Choroid plexus epithelial cell (primary cell): ENCODE measurements at places on chromosomes 11 and 22.
A peak's percentile ranks its signal among the peaks of the same experiment; 100 is the strongest.

- DNase-seq = no peak
Observed at GRCh38 chr11:114284021-114284420, 12.2 kb upstream of the NNMT start.

DNA sequence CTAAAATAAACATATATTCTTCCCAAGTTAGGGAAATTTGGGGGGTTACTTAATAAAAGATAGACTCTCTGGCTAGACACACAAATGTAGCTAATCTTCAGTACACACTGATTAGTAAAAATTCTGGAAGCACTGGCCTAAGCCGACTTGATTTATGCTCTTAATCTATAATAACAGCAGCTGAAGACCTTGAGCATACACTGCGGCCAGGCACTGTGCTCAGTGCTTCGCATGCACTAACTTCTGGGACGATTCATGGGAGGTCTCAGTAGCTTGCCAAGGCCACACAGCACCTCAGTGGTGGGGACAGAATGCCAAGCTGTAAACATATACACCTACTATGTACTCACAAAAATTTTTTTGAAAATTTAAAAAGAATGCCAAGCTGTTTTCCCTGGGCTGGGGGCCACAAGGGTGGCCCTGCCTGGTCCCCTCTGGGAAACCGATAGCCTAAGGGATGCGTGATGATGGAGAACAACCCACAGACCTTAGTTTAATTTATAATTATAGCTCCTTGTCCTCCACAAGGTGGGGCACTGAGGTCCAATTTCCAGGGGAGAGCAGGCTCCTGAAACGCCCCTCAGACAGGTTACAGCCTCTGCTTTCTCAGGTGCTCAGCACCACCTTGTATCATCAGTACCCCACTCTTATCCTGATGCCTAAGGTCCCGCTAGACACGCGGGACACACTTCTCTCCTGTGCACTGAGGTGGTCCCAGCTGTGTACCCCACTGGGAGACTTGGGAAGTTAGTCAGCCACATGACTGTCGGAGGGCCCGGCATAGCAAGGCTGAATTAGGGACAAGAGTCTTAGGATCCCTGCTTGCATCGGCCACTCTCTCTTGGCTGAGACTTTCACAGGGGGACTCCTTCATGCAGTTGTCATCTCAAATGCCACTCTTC is 20.1 kb downstream of the SERPIND1 start:
- DNase-seq = no peak

GRCh38 chr11:38582151-38582550 is 1984.1 kb upstream of the RAG2 start:
- DNase-seq = peak; percentile 36

- no peak for DNase-seq
Observed at GRCh38 chr22:50323900-50324299, 2.9 kb downstream of the DENND6B start.

GRCh38 chr22:21941921-21942320 is 10.7 kb downstream of the PPM1F start:
- no peak for DNase-seq

- peak; percentile 21 for DNase-seq
Observed at GRCh38 chr11:44763121-44763820, 36.5 kb downstream of the TSPAN18 start.

GRCh38 chr11:111581341-111581740 is 20.9 kb upstream of the SIK2 start:
- DNase-seq = no peak

DNA sequence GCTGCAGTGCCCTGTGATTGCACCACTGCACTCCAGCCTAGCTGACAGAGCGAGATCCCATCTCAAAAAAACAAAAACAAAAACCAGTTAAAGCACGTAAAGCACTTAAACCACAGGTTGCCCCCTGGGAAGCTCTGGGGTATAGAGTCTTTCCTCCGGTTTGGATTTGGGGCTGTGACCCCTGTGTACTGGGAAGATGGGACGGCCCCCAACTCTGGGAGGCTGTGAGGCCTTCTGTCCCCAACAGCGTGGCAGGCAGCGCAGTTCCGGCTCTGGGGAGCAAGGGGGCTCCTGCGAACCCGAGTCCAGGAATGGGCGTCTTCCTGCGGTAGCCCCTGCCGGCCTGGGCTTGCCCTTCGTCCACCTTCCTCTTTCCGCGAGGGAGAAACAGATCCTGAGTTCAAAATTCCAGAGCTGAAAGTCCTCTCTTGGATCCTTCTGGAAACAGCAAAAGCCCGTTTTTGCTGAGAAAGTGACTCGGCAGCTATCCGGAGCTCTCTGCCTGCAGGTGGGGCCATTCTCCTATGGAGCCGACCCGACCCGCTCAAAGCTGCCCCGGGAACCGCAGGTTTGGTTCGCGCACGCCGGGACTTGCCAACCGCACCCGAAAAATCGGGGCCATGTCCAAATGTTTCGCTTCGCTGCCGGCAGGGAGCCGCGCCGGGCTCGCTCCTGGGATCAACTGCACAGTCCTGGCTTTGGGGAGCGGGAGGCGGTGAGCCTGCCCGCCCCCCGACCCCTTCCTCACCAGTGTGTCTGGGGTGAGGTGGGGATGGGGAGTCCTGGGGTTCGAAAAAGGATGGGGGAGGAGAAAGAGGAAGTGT is 36.3 kb upstream of the POLA2 start:
- peak; percentile 74 for DNase-seq

DNA sequence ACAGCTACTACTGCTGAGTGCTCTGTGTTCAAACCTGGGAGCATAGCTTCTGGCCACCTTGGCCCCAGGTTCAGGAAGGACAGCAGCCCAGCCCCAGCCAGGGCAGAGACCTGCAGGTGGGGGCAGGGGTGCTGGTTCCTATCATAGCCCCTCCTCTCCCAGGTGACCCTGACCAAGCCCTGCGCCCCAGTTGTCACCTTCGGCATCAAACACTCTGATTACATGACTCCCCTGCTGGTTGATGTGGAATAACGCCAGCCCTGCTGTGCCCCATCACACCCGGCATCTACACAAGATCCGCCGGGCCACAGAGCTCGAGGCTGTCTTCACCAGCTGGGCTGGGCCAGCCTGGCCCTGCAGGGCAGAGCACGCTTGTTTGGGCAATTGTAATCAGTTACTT is 6.9 kb downstream of the SCGB1C1 start:
- DNase-seq = no peak

- DNase-seq = no peak
Observed at GRCh38 chr11:47437746-47438418, 11.1 kb downstream of the RAPSN start.

DNA sequence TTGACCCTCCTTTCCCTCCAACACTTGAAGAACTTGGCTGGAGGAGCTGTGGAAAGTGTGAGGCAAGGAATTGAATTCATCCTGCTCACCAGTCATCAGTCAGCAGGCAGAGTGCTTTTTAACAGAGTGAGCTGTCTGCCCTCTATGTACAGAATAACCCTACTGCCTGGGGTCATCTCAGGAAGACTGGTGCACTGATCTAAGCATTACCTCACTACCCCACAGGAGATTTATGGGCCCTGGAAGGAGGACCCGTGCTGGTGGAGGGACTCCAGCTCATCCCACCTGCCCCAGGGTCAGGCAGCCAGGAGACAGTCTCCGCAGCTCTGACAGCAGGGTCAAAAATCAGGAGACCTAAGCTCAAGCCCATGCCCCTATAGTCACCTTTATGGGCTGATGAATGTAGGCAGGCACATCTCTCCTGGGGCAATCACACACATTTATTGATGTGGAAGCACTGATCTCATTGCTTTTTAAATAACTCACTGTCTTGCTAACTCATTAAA is 270.8 kb upstream of the SESN3 start:
- no peak for DNase-seq

GRCh38 chr11:10906521-10906920 is 48.7 kb upstream of the ZBED5 start:
- DNase-seq = peak; percentile 61

GRCh38 chr22:40107244-40107643 is 70.5 kb upstream of the TNRC6B start:
- DNase-seq = peak; percentile 22

DNA sequence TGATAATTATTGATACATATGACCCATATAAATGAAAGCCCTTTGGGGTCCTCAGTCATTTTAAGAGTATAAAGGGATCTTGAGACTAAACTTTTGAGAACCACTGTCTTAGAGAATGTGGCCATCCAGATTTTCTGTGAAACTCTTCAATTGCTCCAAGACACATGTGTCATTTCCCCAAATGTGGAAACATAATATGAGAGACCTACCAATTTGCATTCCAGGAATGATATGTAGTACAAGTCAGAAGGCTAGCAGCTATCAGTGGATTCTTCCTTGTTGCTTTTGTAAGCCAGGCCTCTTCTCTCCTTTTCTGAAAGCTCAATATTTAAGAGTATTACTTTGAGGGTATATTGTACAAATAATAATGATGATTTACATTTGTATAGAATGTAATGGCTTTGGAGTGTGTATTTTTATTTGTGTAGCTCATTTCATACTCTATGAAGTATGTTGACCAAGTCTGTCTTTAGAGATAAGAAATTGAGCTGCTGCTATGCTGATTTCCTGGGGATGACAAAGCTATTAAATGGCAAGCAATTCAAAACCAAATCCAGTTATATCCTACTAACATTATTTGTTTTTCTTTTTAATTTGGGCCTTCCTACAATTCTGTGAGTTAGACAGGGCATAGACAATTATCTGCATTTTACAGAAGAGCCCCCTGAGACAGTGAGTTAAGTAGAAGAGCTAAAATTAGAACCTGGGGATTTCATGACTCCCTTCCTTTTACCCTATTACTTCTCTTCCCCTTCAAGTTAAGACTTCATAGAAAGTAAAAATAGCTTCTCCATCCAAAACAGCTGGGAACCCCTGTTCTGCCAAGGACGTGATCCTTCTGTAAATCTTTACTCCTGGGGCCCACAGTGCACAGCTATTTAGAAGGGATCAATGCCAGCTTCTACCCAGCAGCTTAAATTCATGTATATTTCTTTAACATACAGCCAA is 131.9 kb downstream of the WNT11 start:
- DNase-seq = peak; percentile 41

- no peak for DNase-seq
Observed at GRCh38 chr11:44408711-44409470, 99.0 kb upstream of the ALX4 start.

DNA sequence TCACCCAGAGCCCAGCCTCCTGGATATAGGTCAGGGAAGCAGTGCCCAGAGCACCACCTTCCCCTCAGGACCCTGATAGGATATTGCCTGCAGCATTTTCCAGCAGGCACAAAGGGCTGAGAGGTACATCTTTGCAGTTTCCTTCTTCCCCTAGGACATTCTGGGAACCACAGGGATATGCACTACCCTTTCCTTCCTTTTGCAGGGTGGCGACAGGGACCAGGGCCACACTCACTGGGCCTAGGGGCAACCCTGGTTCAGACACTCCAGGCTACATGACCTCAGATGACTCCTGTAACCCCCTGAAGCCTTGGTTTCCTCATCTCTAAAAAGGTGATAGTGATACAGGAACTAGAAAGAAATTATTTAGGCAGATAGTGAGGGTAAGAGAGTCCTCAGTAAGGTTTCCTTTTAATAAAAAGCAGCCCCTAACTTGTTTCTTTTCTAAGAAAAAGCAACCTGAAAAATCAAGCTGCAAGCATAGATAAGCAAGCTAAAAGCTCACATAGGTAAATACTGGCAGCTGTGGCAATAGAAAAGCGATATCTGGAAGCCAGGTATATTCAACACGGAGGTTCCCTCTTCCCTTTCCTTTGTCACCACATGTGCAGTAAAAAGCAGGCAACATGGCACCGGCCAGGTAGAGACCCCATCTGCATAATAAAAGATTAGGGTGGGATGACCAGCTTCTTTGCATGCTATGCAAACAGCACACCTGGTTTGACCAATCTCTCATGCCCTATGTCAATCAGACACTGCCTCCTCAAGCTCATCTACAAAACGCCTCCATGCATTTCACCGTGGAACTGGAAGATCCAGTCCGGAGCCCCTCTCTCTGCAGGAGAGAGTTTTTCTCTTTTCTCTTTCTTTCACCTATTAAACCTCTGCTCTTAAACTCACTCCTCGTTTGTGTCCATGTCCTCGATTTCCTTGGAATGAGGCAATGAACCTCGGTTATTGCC is 13.2 kb upstream of the MRGPRX2 start:
- no peak for DNase-seq

DNA sequence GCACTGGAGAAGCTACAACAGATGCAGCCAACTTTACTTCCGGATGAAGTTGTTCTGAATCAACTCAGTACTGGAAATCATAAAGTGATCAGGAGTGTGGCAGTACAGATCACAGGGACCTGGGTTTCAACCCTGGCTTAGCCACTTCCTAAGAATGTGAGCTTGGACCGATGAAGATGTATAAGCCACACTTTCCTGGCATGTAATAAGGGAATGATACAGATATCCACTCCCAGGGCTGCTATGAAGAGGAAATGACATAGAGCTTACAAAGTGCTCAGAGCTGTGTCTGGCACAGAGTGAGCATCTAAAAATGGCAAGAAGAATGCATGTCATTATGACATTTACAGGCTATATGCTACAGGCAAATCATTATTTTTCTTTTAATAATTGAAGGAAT is 378.7 kb downstream of the NTM start:
- DNase-seq = peak; percentile 89

GRCh38 chr11:117230286-117230961 is 1.4 kb downstream of the PCSK7 start:
- peak; percentile 52 for DNase-seq
